Activated CD4-positive, alpha-beta T cell treated with anti-CD3 and anti-CD28 coated beads for 24 hours (primary cell): ENCODE measurements at places on chromosomes 5 and 9.
A peak's percentile ranks its signal among the peaks of the same experiment; 100 is the strongest.

- no peak for DNase-seq
Observed at GRCh38 chr9:116151966-116152381, 1.6 kb upstream of the PAPPA start.

DNA sequence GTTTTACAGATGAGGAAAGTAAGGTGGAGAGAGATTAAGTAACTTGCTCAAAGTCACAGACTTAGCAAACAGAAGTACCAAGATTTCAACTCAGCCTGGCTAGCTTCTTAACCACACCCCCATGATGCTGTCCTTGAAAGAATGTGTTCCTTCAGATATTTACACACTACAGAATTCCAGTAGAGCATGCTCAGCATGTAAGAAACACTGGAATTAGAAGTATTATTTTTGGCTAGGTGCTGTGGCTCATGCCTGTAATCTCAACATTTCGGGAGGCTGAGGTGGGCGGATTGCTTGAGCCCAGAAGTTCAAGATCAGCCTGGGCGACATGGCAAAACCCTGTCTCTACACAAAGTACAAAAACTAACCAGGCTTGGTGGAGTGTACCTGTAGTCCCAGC is 142.4 kb downstream of the EDIL3 start:
- DNase-seq = no peak

DNA sequence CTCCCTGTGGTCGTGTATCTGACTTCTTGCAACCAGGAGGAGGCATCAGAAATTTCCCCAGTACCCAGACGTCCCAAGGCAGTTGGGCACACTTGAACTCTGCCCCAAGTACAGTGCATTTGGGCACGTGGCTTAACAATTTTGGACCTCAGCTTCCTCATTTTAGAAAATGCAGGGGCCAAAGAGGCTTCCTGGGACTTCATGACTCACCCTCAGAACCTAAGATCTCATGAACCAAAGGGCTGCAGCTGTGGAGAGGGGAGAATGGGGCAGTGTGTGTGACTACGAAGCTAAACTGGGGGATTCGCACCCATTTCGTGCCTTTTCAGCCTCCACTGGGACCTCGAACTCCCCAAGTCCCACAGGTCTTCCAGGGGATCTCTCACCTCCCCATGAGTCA is 59.2 kb downstream of the SYK start:
- no peak for DNase-seq

- DNase-seq = peak; percentile 89
Observed at GRCh38 chr9:129626079-129626624, at the start of gene NTMT1. Gene NTMT1, plus strand, starts transcription at chr9:129626163. Its CDS starts 6,541 bp downstream, at chr9:129632704.

- DNase-seq = no peak
Observed at GRCh38 chr5:113249206-113249605, 185.6 kb downstream of the TSSK1B start.

DNA sequence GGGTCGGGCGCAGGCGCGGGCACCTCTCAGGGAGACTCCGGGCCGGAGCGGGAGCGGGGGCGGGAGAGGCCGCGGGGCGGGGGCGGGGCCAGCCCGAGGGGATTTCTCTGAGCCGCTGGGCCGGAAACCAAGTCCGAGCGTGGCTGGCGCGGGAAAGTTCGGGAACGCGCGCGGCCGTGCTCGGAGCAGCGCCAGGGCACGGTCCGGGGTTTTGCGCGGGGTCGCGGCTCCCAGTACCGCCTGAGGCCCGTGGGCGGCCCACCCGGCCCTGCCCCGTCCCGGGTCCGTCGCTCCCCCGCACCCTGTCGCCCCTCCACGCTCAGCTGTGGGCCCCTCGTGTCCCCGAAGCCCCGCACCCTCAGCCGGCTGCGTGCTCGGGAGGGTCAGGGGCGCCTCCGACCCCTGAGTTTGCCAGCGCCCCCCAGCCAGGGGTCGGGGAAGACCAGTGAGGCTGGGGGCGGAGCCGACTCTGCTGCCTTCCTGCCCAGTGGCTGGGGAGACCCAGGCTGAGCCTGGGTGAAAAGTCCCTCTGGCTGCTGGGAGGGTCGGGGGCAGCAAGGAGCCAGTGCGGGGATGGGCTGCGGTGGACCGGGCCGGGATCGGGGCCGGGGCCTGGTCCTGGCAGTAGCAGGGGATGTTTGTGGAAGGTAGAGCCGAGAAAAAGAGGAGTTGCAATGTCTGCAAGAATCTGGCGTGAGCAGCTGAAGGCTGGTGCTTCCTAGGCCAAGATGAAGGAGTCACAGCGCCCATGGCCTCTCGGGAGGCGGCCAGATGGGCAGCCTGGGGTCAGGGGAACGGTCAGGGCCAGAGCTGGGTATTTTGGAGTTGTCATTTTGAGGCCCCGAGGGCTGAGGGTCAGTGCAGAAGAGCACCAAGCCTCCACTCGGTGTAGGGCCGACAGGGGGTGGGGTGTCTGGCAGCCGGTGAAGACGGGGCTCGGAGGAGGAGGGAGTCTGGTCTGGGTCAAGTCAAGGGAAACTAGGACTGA is 588 bp downstream of the TRAF2 start:
- no peak for DNase-seq

DNA sequence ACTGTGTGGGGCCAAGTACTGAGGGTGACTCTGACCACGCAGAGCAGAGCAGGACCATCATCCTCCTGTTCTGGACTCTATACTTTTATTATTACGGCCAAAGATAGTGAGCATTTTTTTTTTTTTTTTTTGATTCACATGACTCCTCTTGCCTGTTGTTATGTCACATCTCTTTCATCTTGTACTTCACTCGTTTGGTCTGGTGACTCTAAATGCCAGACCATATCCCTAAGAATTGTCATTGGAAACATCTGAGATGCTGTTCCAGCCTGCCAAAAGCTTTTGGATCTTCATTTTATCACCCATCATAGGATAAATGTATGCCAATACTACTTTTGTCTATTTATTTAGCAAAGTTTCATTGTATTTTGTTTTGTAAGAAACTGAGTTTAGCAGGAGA is 168.2 kb upstream of the RAI14 start:
- DNase-seq = no peak

DNA sequence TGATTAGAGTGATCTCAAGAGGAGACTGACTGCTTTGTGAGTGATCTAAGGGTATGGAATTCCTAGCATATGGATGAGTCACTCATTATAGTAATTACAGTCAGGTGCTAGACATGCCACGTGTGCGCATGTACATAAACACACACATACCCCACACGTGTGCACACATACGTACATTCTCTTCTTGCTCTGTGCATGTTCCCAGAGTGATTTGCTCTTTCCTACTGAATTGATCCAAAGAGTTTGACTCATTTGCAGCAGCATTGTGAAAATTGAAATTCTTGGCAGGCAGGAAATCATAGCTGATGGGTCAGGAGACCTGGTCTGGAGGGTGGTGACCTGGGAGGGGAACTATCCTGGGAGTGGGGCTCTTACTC is 63.8 kb downstream of the ANGPTL2 start:
- no peak for DNase-seq

DNA sequence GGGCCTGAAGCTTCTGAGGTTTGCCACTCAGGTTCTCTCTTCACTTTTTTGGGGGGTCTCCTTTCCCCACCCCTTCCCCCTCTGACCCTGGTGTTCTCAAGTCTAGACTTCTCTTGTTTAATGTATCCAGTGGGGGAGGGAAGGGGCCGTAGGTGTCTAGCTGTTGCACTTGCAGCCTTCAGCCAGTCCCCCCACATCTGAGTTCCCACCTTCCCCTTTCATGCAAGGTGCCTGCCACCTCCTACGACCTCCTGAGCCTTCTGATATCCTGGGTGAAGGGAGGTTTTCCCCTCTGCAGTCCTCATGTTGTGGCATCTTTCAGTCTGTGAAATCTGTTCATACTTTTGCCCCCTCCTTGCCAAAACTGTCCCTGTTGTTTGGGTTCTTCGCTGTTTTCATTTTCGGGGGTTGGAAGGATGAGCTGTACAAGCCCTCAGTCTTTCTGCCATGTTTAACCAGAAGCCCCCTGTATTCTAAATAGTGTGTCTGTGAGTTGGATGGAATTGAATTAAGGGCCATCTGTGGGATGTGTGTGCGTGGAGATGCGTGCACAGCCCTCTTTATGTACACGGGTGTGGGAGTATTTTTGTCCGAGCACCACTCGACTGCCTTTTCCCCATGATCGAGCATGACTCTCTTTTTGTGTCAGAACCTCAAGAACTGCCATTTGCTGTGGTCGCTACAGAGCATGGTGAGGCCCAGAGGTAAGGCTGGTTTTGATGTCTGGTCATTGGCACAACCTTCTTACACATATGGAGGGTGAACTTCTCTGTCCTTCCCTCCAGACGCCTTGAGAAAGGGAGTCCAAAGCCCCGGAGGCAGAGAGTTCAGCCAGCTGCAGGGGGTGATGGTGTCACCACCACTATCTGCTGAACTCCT is 23.6 kb downstream of the PRRC2B start:
- no peak for DNase-seq

DNA sequence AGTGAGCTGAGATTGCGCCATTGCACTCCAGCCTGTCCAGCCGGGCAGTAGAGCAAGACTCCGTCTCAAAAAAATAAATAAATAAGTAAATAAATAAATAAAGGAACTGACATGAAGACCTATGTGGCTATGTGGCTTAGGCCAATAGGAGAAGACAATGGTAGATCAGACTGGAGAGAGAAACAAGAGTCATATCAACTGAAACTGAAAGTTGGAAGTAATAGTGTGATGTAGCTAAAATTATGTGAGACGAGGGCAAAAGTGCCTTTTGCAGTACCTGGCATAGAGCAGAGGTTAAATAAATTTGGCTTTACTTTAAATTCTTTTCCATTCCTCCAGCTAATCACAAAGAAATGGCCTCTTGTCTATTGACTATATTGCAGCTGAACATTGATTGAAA is 7.3 kb downstream of the FBP2 start:
- DNase-seq = no peak

GRCh38 chr5:127699416-127699815 is 3.8 kb upstream of the CCDC192 start:
- no peak for DNase-seq

GRCh38 chr5:145960166-145960565 is 23.8 kb downstream of the SH3RF2 start:
- DNase-seq = no peak

DNA sequence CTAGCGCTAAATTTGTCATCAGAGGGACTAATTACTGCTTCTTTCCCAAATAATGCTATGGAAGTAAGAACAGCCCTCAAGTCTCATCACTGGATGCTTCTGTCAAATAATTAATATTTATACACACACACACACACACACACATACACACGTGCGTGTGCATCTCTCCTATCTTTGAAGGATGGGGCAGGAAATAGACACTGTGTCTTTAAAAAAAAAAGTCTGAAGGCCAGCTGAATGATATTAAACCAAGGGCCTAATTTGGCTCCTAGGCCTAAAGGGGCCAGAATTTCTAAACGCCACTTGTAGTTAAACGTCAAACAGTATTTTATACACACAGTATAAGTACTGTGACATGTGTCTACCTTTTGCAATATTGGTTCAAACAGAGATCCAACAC is 3.3 kb downstream of the SLF1 start:
- no peak for DNase-seq

- DNase-seq = no peak
Observed at GRCh38 chr9:121840838-121841760, 189.7 kb downstream of the DAB2IP start.

DNA sequence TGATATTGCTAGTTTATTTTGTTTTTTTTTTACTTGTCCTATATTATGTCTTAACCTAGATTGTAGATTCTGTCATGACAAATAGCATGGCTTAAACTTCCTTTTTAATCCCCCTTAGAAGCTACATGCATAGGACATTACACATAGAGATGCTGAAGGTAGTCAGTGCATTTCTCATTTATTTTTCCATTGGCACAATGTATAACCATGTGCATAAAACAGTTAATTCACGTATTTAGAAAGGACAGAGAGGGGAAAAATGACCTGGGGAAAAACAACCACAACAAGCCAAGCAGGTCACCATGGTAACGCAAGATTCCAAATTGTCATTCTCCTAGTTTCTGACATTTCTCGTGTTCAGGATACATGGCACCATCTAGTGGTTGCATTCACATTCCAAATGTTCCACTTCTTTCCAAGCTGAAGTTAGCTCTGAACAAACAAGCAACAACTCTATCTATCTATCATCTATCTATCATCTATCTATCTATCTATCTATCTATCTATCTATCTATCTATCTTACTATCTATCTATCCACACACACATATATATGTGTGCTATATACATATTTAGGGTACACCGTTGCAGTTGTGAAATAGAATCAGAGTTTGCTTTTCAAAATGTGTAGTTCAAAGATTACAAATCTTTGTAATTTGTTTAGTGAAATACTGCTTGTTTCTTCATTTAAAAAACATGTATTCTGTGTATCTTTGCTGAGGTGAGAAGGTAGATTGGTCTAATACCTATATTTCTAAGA is 487.2 kb upstream of the ST8SIA4 start:
- no peak for DNase-seq

DNA sequence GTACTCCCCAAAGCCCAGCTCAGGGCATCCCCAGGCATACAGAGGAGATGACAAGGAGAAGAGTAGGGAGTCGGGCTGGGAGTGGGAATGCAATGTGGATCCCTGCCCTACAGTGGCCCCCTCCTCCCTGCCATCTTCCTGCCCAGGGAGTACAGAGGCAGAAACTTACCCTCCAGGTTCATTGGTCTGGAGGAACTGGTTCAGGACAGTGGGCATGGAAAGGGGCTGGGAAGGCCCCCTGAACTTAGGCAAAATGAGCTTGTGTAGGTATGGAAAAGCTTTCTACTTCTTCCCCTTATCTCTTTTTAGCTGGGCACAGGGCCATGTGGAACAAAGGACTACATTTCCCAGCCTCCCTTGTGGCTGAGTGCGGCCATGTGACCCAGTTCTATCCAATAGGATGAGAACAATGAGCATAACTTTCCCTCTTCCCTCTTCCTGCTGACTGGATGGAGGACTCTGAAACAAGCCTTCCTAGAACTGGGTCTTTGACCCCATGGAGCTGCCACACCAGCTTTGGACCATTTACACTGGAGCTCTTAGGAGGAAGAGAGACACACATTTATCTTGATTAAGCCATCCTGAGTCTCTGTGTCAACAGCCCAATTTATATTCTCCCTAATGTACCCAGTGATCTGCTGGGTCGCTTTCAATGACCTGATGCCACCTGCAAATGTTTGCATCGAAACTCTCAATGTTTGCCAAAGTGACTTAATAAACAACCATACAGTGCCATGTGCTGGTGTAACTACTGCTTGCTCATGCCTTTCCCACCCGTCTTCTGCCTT is 25.0 kb upstream of the HMCN2 start:
- no peak for DNase-seq

DNA sequence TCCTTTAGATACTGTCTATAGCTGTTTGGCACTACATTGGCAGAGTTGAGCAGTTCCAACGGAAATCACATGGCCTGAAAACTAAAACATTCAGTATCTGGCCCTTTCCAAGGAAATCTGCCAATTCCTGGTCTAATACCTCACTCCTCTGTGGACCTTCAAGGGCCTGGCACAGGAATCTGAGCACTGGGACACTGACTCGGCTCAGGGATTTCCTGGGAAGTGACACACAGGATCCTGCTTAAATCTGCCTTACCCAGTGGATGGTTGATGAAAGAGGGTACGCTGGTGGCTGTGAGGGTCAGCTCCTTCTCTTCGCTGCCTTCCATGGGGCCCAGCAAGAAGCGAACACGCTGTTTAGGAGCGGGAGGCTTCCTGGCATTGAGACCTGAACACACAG is 904 bp downstream of the TRUB2 start:
- no peak for DNase-seq

GRCh38 chr5:2141254-2142000 is 258.7 kb upstream of the IRX4 start:
- DNase-seq = no peak
